ENCODE measurements at places on chromosomes 3 and 15.

DNA sequence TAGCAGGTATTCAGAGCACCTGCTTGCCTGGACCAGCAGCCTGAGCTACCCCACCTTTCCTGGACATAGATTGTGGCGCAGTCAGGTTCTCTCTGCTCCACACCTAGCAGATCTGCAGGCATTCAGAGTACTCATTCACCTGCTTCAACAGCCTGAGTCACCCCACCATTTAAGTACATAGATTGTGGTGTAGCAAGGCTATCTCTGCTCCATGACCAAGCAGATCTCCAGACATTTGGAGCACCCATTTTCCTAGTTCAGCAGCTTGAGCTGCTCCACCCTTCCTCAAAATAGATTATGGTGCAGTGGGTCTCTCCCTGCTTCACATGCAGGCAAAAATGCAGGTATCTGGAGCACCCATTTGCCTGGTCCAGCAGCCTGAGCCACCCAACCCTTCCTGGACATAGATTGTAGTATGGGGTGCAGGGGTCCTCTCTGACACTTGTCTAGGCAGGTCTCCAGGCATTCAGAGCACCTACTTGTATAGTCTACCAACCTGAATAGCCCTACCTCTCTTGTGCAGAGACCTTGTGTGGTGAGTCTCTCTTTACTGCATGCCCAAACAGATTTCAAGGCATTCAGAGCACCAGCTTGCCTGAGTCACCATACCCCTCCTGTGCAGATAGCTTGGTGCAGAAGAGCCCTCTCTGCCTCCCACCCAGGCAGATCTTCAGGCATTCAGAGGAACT, 466.0 kb upstream of the THBS1 start:
- H3K36me3 ChIP-seq = no peaks in the 10 kb centered on the region
- no peaks in the 10 kb centered on the region for H3K27me3 ChIP-seq
- no peak overlapping the region for H3K4me3 ChIP-seq
- no peaks in the 10 kb centered on the region for H3K4me1 ChIP-seq
- H3K27ac ChIP-seq = no peak overlapping the region
- DNase-seq = no peak

GRCh38 chr3:171822431-171823106, 12.3 kb upstream of the PLD1 start:
- no peak overlapping the region for H3K27ac ChIP-seq
- H3K4me3 ChIP-seq = no peak overlapping the region
- H3K36me3 ChIP-seq = no peaks in the 10 kb centered on the region

DNA sequence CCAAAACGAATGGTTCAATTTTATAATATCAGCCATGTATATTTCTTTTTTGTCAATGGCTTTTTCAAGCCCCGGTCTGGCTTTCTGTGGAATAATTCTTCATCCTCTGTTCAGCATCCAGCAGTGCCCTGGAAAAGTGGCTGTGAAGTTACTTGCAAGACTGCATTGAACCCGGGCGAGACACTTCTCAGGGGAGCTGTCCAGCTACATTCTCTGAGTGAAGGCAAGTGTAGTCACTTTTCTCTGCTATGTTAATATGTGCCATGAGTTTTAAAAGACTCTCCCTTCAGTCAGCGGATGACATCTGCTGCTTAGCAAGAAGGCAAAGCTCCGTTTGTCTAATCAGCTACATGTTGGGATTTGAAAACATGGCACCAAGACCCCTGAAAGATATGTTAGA, 81.3 kb upstream of the RGMA start:
- H3K27ac ChIP-seq = no peak overlapping the region
- no peak overlapping the region for H3K4me3 ChIP-seq
- H3K4me1 ChIP-seq = no peaks in the 10 kb centered on the region
- no peaks in the 10 kb centered on the region for H3K36me3 ChIP-seq

GRCh38 chr15:90072978-90073640, 29.2 kb downstream of the IDH2 start:
- H3K36me3 ChIP-seq = peaks cover 21% of the 10 kb centered on the region
- DNase-seq = no peak
- H3K27ac ChIP-seq = no peak overlapping the region
- no peak overlapping the region for H3K4me3 ChIP-seq

- H3K4me3 ChIP-seq = no peak overlapping the region
- H3K4me1 ChIP-seq = no peaks in the 10 kb centered on the region
- DNase-seq = no peak
Measured at GRCh38 chr3:150059729-150060128, 89.0 kb upstream of the PFN2 start.

GRCh38 chr15:99961011-99961441, 227.8 kb upstream of the LYSMD4 start:
- H3K4me1 ChIP-seq = no peaks in the 10 kb centered on the region
- no peaks in the 10 kb centered on the region for H3K36me3 ChIP-seq

- no peaks in the 10 kb centered on the region for H3K27me3 ChIP-seq
- no peaks in the 10 kb centered on the region for H3K4me1 ChIP-seq
- no peak overlapping the region for H3K27ac ChIP-seq
- H3K36me3 ChIP-seq = no peaks in the 10 kb centered on the region
Measured at GRCh38 chr3:124315215-124316033, 323.5 kb upstream of the ROPN1 start.

- H3K27me3 ChIP-seq = no peaks in the 10 kb centered on the region
- H3K36me3 ChIP-seq = no peaks in the 10 kb centered on the region
- H3K27ac ChIP-seq = no peak overlapping the region
Measured at GRCh38 chr15:59539799-59540198, 71.8 kb upstream of the GCNT3 start.

GRCh38 chr3:122609798-122610559, 32.5 kb downstream of the PARP15 start:
- H3K36me3 ChIP-seq = peaks cover 35% of the 10 kb centered on the region
- no peak overlapping the region for H3K4me3 ChIP-seq
- H3K27me3 ChIP-seq = no peaks in the 10 kb centered on the region
- peak overlapping the region; percentile 66 for H3K27ac ChIP-seq
- DNase-seq = peak; percentile 9
- H3K4me1 ChIP-seq = peaks cover 2% of the 10 kb centered on the region

- no peak for DNase-seq
- H3K4me1 ChIP-seq = no peaks in the 10 kb centered on the region
- H3K4me3 ChIP-seq = no peak overlapping the region
Measured at GRCh38 chr15:43900996-43901395, 74.2 kb downstream of the WDR76 start.

DNA sequence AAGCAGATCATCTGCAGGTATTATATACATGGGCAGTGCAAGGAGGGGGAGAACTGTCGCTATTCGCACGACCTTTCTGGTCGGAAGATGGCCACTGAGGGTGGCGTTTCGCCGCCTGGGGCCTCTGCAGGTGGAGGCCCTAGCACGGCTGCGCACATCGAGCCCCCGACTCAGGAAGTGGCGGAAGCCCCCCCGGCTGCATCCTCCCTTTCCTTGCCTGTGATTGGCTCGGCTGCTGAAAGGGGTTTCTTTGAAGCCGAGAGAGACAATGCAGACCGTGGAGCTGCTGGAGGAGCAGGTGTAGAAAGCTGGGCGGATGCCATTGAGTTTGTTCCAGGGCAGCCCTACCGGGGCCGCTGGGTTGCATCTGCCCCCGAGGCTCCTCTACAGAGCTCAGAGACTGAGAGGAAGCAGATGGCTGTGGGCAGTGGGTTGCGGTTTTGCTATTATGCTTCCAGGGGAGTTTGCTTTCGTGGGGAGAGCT, 639 bp downstream of the MKRN3 start:
- H3K27ac ChIP-seq = peak overlapping the region; percentile 74
- peak overlapping the region; percentile 54 for H3K4me3 ChIP-seq
- no peaks in the 10 kb centered on the region for H3K4me1 ChIP-seq
- DNase-seq = peak; percentile 60

All from natural killer cell (primary cell).